GM12878 (cell line): ENCODE measurements at places on chromosomes 4 and X.
A peak's percentile ranks its signal among the peaks of the same experiment; 100 is the strongest.

GRCh38 chr4:147617841-147618691 lies 869 bp downstream of the TMEM184C start:
- peak; percentile 2 for DNase-seq

GRCh38 chr4:101175896-101176676 lies 171.2 kb downstream of the PPP3CA start:
- DNase-seq = no peak

- no peak for DNase-seq
Measured at GRCh38 chrX:23742174-23742696, 841 bp downstream of the ACOT9 start.

GRCh38 chr4:174929346-174929745 lies 11.2 kb downstream of the ADAM29 start:
- DNase-seq = no peak

GRCh38 chr4:72666910-72667309 lies 97.9 kb upstream of the ADAMTS3 start:
- DNase-seq = no peak

DNA sequence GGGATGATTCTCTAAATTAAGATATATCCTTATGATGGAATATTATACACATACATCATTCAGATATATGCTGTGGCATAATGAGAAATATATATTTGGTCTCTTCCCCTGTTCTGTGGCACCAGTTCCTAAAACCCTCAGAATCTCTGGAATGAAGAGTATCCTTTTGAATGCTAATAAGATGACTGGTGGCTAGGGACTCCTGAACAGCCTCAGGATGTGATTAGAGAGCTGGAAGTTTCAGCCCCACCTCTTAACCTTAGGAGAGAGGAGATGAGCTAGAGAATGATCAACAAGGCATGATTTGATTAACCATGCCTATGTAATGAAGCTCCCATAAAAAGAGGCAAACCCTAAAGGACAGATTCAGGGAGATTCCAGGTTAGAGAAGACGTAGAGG lies 632.0 kb downstream of the IQCM start:
- no peak for DNase-seq

GRCh38 chr4:186932196-186932595 lies 208.5 kb upstream of the FAT1 start:
- no peak for DNase-seq

DNA sequence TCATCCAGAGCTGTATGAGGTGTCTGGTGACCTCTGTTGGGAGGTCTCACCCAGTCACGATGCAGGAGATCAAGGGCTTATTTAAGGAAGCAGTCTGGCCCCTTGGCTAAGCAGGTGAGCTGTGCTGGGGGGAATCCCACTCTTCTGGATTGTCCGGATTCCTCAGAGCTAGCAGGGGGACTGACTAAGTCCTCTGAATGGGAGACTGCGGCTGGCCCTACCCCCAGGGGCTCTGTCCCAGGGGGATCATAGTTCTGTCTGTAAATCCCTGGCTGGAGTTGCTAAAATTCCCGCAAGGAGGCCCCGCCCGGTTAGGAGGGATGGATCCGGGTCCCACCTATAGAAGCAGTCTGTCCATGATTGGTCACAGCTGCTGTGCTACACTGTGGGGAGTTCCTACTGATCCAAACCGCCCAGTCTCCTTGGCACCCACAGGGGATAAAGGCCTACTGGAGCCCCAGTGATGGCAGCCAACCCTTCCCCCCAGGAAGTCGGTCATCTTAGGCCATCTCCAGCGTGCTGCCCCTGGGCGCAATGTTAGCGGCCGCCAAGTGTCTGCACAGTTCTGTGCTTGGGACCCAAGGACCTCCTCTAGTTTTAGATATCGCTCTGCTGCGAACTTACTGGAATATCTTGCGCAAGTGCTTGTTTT lies 118.2 kb upstream of the KLF8 start:
- DNase-seq = no peak
